ENCODE measurements at places on chromosomes 4 and X.

DNA sequence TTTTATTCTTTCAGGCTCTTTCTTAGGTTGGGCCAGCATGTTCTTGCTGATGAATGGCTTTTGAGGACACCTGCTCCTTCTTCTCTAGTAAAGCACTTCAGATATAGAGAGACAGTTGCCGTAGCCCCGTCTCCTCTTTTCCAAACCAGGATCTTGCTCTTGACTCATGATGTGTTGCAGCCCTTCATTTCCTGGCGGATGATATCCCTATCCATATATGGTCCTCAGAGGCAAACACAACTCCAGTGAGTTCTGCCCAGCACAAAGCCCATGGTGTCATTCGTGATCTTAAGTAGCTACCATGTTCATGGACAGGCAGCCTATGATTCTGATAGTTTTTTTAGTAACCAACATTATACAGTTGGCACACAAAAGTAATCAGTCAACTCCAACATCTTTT, 59.8 kb upstream of the ACSL1 start:
- DNase-seq, result no peak

- no peak for DNase-seq
These were observed 18.3 kb downstream of the SLC39A8 start for GRCh38 chr4:102326951-102327350.

GRCh38 chr4:83606898-83607297, 71.0 kb downstream of the GPAT3 start:
- DNase-seq, result no peak

- DNase-seq, result peak; percentile 60
These were observed 159.6 kb downstream of the PTTG2 start for GRCh38 chr4:38119668-38120385.

DNA sequence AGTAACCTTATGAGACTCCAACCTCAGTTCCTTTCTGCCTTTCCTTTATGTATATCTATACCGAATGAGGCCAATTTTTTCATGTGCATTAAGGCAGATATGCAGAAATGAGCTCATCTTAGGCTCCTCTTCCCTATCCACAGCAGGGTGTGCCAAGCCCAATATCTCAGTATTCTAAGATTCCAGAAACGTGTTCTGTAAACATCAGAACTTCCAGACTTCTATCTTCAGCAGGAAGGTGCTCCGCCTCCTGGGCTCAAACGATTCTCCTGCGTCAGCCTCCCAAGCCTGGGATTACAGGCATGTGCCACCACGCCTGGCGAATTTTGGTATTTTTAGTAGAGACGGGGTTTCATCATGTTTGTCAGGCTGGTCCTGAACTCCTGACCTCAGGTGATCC, 31.0 kb upstream of the CCNG2 start:
- DNase-seq, result no peak

- no peak for DNase-seq
These were observed 33.6 kb upstream of the IL13RA1 start for GRCh38 chrX:118693843-118694242.

DNA sequence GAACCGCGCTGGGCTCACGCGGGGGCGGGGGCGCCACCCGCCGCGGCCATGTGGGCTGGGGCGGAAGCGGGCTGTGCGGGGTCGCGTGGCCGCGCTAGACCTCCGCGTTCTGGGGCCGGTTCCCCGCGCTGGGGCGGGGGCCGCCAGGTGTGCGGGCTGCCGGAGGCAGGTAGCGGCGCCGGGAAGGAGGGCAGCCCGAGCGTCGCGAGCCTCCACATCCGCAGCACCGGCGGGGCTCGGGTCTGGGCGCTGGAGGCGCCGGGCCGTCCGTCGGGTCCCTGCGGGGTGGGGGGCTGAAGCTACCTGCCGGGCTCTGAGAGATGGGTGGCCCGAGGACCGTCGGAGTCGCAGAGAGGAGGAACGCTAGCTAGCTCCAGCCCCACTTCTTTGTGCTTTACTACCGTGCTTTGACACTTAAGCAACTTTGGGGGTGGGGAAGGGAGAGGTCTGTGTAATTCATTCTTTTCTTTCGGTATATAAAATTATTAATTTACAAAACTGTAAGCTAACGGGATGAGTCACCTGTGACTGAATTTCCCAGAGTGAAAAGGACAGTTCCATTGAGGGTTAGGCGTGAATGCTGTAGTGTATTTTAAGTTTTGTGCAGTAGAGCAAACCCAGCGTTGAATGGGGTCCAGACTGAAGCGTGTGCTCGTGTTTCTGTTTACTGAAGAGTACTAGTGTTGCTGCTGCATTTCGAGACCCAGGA, 689 bp downstream of the METAP1 start:
- DNase-seq, result peak; percentile 11

DNA sequence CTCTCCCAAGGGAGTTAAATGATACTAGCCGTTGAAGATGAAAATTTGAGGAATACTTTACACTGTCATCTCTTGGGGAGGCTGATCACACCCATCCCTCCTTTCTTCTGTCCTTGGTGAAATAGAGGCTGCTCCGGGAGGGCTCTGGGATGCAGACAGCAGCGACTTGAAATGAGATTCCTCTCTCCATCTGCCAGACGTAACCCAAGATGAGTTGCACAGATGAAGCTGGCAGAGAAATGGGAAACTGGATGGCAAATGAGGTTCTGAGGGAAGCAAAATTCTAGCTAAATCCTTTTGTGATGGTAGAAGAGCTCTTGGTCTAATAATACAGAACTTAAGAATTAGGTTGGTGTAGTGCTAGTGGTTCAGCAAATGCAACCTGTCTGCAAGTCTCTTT, 201.4 kb downstream of the AASDH start:
- DNase-seq, result no peak

GRCh38 chrX:96182366-96182765, 502.3 kb upstream of the DIAPH2 start:
- DNase-seq, result peak; percentile 0

DNA sequence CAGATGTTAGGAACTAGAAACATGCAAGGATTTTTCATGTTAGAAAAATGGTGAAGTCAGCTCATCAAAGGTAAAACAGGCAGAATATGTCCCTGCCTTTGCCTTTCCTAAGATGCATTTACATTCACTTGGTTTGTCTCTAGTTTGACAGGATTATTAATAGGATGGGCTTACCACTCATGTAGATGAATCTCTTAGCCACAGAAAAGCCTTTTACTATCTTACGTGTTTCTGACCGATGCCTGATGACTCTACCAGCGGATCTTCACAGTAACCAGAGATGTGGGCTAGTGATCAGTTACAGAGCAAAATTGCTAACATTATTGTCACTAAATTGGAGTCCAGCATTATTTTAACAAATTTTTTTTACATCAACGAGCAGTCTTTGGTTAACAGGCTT, 187.6 kb downstream of the MAML3 start:
- DNase-seq, result no peak

GRCh38 chr4:151600432-151600831, 160.4 kb downstream of the GATB start:
- DNase-seq, result no peak

- DNase-seq, result no peak
These were observed 145.4 kb upstream of the PLAC1 start for GRCh38 chrX:134803551-134804183.

DNA sequence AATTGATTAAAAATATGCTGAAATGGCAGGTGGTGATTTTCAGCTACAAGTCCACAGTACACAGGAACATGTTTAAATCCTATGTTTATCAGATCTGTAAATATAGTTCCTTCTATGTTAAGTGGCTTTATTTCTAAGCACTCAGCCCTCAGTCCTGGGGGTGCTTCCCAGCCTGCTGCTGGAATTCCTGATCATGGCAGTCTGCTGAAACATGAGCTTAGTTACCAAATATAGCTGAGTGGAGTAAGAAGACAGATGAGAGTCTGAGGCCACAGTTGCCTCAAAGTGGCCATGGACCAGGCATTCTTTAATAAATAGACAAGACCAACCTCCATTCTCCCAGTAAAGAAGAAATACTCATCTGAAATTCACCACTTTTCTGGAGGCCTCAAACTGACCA, 17.1 kb upstream of the DDX60 start:
- DNase-seq, result peak; percentile 11

- no peak for DNase-seq
These were observed 33.7 kb upstream of the SPP1 start for GRCh38 chr4:87941537-87942392.

GRCh38 chrX:49037883-49038475, 5.2 kb downstream of the TFE3 start:
- peak; percentile 34 for DNase-seq

GRCh38 chrX:131812847-131813825, 210.0 kb upstream of the STK26 start:
- DNase-seq, result no peak

GRCh38 chr4:169200361-169201030, 70.3 kb downstream of the SH3RF1 start:
- no peak for DNase-seq

GRCh38 chr4:52157641-52158316, 106.7 kb downstream of the SPATA18 start:
- no peak for DNase-seq

GRCh38 chr4:123452616-123453015, 56.0 kb downstream of the SPRY1 start:
- peak; percentile 91 for DNase-seq

DNA sequence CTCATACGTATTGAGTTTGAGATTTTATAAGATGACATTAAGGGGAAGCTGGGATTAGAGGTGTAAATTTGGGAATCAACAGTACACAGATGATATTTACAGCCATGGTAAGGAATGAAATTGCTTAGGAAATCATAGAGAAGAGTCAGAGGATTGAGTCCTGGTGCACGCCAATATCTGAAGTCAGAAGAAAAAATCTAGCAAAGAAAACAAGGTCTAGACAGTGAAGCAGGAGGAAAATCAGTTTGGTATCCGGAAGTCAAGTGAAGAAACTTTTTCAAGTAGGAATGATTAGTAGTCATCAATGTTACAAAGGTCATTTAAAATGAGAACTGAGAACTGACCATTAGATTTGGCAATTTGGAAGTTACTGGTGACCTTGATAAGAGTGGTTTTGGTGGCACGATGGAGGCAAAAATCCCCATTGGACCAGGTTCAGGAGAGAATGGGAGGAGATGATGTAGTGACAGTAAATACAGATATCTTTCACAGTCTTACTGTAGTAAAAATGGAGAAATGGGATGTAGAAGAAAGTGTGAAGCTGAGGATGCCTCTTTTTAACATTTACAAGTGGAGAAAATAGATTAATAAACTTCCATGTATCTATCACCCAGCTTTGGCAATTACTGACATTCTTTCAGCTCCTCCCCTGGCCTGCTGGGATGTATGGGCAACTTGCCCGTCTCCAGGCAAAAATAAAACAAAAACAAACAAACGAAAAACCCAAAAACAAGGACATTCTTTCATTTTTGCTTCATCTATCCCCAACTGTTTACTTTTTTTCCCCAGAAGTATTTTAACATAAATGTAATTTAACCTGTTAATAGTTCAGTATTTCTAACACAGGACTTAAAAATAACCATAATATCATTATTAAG, 11.4 kb upstream of the GPR34 start:
- no peak for DNase-seq

- peak; percentile 10 for DNase-seq
These were observed 1.6 kb upstream of the ARMCX6 start for GRCh38 chrX:101619364-101619763.

GRCh38 chr4:147773261-147774184, 41.6 kb downstream of the ARHGAP10 start:
- peak; percentile 36 for DNase-seq

- DNase-seq, result peak; percentile 13
These were observed 351.6 kb downstream of the NLGN4X start for GRCh38 chrX:5876984-5877596.

- DNase-seq, result no peak
These were observed 49.0 kb downstream of the CD99L2 start for GRCh38 chrX:150849486-150849885.

GRCh38 chr4:18444206-18444605, 422.7 kb upstream of the LCORL start:
- no peak for DNase-seq

DNA sequence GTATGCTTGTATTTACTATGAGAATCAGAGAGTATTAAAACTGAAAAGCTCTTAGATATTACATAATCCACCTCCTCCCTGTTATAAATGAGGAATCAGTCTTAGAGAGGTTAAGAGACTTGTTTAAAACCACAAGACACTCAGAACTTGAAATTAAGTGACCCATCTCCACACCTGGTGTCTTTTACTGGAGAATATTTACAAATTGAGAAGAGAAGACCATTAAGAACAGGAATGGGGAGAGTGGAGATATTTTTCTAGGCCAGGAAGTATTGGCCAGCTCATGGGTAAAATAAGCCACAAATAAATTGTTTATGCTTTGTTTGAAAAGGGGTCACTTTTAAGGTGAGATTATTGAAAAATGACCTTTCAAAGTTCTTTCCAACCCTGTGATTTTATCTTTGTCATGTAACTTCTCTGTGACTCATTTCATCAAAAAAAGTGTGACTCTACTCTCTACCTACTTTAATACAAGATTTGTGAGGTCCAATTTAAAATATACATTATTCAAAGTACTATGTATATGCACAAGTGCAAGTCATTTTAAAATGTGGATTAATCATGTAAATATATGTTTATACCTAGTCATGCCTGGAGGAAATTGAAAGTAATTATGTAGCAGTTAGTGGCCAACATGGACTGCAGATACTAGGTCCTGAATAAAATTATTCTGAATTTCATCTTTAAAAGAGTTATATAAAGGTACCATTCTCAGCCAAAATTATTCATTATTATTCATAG, 15.9 kb upstream of the COX7B2 start:
- DNase-seq, result no peak

DNA sequence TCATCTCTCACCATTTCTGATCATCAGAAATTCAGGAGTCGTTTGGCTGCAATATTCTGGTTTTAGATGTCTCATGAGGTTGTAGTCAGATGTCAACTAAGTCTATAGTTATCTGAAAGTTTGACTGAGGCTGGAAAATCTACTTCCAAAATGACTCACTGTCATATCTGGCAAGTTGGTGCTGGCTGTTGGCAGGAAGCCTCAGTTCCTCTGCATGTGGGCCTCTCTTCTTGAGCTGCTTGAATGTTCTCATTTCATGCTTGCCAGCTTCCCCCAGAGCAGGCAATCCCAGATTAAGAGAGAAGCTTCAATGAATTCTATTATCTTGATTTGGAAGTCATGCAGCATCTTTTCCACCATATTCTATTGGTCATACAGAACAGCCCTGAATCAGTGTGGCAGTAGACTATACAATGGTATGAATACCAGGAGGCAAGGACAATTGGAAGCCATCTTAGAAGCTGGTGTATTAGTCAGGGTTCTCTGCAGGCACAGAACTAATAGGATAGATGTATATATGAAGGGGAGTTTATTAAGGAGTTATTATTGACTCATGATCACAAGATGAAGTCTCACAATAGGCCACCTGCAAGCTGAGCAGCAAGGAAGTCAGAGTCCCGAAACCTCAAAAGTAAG, 46.8 kb upstream of the ELF2 start:
- peak; percentile 57 for DNase-seq

- no peak for DNase-seq
These were observed 123.9 kb downstream of the UCHL1 start for GRCh38 chr4:41380511-41381157.

DNA sequence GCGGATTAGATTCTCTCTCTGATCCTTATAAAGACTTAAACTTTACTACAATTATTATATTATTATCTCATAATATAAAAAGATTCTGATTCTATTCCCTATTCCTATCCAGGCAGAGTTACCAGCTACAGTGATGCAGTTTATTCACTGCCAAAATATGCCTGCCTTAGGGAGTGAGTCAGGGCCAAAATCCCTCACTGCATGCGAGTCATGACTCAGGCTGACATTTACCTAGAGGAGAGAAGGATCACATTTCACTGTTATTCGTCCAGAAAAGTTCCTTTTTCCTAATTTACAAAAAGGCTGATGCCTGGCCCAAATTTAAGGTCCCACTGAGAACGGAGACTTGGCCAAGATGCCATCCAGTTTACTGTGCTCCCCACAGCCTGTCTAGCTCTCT, 168.5 kb upstream of the LDB2 start:
- DNase-seq, result peak; percentile 94

GRCh38 chr4:110877778-110878370, 255.0 kb upstream of the PITX2 start:
- DNase-seq, result no peak
